Skin of body (tissue), 3 donors: ENCODE measurements at places on chromosomes 4 and X. TPM values are rescaled to one million over a fixed set of nuclear protein-coding genes. Genes with fewer than 3 reads are reported as not detected.

- no peak for DNase-seq
Measured at GRCh38 chrX:9829308-9830267, 43.4 kb downstream of the SHROOM2 start.

DNA sequence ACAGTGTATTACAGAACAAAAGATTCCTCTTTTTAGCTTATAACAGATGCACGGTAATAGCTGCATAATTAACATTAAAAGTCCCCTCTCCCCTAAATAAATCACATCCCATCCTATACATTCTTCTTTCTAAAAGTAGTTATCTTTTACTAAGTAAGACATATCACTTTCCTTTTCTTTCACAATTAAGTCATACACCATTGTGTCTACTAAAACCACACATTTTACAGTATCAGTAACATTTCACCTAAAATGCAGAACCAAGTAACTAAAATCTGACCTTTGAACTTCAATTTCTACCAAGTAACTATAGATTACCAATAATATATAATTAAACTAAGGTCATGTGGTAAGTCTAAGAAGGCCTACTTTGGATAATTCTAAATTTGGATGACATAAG, 14.2 kb downstream of the DHX15 start:
- no peak for DNase-seq

- no peak for DNase-seq
Measured at GRCh38 chrX:38672646-38673045, 111.3 kb downstream of the TSPAN7 start.

GRCh38 chrX:153642655-153643430, 4.2 kb upstream of the DUSP9 start:
- DNase-seq, result no peak

DNA sequence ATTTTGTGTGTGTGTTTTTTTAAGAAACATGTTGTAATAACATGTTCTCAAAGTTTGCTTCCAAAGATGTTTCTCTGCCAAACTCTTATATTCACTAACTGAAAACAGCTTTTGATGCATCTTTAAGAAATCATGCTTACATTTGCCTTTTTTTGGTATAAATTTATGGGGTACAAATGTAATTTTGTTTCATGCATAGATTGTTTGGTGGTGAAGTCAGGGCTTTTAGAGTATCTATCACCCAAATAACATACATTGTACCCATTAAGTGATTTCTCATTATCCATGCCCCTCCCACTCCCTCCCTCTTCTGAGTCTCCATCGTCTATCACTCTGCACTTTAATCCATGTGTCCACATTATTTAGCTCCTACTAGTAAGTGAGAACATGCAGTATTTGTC, 30.8 kb downstream of the SPINK2 start:
- peak; percentile 92 for DNase-seq

DNA sequence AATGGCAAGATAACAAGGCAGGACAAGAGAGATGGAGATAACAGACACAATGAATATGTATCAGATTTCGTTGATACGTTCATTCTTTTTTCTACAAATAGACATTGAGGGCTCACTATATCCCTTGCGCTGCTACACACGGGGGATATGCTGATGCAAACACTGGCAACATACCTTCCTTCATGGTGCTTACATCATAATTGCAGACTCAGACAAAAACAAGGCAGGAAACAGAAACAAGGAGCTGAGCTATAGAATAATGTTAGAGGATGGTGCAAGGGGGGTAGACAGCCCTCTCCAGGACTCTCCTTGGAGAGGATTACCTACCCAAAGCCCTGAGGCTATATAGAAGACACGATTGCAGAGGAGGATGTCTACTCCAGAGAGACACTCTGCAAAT, 1069.5 kb downstream of the DMD start:
- DNase-seq, result no peak

DNA sequence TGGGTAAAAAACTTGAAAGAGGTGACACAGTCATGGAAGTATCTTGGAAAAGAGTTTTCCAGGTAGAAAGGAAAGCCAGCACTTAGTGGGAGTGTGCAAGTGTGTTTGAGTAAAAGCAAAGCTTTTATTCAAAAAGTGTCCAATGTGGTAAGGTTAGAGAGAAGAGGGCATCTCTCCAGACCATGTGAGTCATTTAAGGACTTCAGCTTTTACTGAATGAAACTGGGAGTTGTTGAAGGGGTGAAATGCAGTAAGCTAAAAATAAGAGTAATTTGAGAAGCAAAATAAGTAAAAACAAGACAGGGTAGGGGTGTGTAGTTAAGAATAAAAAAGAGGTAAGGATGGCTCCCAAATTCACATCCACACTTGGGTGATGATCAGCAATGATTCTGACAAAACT, 238.9 kb downstream of the SLC7A11 start:
- DNase-seq, result no peak

DNA sequence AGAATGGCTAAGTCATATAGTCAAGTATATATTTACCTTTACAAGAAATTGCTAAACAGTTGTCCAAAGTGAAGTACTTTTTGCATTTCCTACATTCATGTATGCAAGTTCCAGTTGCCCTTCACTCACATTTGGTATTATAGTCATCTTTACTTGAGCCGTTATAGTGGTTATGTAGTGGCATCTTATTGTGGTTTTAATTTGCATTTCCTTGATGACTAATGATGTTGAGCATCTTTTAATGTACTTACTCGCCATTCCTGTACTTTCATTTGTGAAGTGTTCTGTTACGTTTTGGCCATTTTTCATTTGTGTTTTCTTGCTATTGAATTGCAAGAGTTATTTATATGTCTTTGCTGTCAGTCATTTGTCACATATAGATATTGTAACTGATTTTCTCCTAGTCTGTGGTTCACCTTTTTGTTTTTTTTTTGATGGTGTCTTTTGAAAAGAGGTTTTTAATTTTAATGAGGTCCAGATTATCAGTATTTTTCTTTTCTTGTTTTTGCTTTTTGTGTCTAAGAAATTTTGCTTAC, 27.6 kb downstream of the ARFIP1 start:
- DNase-seq, result no peak

DNA sequence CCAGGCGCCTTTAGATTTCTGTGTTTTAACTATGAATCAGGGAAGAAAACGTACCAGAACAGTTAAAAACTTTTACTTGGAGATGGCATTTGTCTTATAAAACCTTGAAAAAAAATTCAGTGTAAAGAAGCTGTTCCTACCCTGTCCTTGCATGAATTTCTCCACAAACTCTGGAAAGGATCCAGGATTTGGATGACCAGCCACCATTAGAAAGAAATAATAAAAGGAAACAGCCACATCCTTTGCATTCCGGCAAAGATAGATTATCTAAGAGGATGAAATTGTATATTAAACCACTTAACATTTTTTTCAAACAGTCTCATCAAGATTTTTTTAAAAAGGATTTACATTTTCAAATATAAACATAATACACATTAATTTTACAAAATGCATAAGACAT, 10.6 kb downstream of the SULT1E1 start:
- DNase-seq, result peak; percentile 74

- no peak for DNase-seq
Measured at GRCh38 chr4:147198411-147199051, 252.9 kb upstream of the TTC29 start.

- no peak for DNase-seq
Measured at GRCh38 chr4:76007089-76007862, at the start of gene CXCL9. Gene CXCL9 (minus strand): TSS chr4:76007509. CDS start chr4:76007449, 60 bp downstream.

DNA sequence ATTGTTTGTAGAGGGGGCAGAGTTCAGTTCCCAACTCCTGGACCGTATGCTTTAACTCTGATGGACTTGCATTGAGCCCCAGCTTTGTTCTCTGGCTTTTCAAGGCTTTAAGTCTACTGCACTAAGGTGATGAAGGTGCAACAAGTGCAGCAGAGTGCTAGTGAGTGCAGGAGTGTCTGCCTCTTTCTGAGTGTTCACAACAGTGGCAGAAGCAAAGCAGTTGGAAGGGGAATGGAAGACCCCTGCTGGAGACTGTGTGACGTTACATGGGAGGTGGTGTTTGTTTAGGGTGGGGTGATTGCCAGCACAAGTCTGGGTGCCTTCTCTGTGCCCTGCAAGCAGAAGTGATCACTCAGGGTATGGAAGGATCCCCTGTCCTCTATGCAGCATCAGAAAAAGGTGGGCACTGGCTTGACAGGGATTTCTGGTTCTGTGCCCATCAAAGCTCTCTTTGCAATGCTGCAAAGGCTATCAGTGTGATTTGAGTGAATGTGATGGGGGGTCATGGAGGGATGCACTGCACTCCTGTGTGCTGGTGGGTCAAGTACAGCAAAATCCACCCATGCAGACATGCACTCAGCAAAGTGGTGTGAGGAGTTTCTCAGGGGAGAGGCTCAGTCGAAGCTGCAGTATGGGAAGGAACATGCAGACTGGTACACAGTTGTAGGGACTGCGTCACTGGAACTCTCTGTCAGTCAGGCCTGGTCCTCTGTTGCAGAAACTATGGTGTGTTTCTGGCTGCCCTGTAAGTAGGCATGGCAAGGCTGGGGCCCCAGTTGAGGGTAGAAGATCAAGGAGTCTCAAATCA, 70.9 kb upstream of the UGT2B7 start:
- DNase-seq, result no peak

DNA sequence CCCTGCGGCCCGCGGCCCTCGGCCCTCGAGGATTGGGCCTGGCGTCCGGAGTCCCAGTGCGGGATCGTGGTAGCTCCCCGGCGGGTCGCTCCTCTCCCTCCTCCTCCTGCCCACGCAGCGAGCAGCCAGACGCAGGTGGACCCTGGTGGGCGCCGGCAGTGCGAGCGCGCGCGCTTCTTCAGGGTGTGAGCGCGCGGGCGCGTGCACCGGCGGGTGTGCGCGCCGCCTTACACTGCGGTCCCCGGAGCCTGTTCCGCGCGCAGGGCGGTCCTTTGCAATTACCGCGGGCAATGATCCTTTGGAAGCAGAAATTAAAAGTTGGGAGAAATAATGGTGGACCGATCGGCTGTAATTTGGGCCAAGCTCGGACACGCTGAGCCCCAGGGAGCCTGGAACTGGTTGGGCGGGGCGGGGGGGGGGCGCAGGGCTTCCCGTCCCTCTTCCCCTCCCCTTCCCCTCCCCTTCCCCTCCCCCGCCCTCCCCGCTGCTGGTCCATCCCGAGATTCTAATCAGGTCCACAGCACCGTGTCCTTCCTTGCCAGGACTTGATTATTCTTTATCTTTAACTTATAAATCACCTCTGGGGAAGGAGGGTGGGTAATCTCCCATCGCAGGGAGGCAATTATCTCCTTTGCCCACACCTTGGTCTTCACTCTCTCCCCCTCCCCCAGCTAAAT, 1.6 kb upstream of the NKX1-1 start:
- DNase-seq, result no peak

GRCh38 chr4:24473309-24473721, 111.0 kb downstream of the DHX15 start:
- DNase-seq, result no peak

GRCh38 chr4:183175631-183176232, 76.7 kb downstream of the WWC2 start:
- peak; percentile 19 for DNase-seq

DNA sequence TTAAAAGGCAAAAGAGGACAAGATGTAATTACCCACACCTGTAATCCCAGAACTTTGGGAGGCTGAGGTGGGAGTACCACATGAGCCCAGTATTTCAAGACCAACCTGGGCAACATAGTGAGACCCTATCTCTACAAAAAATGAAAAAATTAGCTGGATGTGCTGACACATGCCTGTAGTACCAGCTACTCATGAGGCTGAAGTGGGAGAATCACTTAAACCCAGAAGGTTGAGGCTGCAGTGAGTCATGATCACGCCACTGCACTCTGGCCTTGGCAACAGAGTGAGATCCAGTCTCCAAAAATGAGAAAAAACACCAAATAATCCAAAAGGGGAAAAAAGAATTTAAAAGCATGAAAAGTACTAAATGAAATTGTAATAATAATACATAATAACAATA, 30.8 kb downstream of the NR0B1 start:
- no peak for DNase-seq

DNA sequence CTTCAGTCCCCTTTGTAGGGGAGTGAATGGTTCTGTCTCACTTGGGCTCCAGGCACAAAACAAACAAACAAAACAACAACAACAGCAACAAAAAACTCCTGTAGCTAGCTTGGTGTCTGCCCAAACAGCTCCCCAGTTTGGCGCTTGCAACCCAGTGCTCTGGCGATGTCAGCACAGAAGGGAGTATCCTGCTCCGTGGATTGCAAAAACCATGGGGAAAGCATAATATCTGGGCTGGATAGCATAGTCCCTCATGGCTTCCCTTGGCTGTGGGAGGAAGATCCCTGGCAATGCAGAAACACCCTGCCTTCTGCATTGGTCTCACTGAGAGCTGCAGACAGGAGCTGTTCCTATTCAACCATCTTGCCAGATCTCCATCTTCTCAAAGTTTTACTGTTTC, 39.7 kb downstream of the UGT2B17 start:
- no peak for DNase-seq

DNA sequence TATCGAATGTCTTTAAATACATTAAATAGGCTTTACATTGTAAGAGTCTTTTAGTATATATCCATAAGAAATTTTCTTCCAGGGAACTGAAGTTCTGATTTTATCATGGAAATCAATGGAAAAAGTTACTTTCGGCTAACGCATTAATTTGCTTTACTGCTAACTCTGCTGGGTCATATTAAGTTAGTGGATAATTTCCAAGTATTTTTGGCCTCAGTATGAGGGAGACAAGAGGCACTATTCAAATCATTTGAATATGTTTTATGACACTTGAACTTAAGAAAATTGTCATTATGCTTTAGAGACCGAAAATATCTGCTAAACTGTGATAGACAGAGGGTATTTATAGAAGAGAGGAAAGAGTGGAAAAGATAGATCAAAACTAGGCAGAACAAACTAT, 237.5 kb downstream of the PCDH7 start:
- DNase-seq, result peak; percentile 40

DNA sequence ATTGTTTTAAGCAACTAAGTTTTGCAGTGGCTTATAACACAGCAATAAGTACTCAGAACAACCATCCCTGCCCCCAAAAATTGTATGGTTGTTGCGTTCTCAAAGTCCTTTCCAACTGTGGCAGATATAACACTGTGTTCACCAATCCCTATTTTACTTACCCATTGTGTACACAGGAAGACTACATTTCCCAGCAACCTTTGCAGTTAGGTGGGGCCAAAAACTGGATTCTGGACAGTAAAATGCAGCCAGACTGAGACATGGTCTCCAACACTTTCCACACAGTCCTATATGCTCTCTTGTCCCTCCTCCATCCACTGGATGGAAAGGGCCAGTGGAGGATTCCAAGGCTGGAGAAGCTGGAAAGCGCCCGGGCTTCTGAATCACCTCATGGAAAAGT, 523.6 kb downstream of the BCOR start:
- DNase-seq, result no peak

- no peak for DNase-seq
Measured at GRCh38 chr4:10354225-10354624, 103.0 kb downstream of the ZNF518B start.

DNA sequence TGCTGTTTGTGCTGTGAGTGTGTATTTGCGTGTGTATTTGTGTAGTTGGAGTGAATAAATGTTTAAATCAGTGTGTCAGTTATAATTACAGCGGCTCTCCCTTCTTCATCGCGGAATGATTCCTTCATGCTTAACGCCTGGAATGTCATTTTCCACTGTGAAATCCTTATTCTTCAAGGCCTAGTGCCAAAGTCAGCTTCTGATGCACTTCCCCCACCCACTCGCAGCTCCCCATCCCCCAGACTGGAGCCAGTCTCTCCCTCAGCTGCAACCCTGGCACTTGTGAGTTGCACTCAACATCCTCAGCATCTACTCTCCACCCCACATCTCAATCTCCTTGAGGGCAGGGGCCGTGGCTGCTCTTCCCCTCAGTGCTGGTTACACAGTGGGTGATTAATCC, 583.0 kb downstream of the BCOR start:
- peak; percentile 63 for DNase-seq

DCLK2 gene
- 11.7 TPM for total RNA-seq

CSAG2 gene
- total RNA-seq, result not detected

SPP1 gene
- 253 TPM for total RNA-seq

FAM184B gene
- total RNA-seq, result 0.69 TPM

RFC1 gene
- total RNA-seq, result 55.2 TPM

CD38 gene
- 0.39 TPM for total RNA-seq
